ENCODE measurements at places on chromosomes 13 and 19. TPM values are rescaled to one million over a fixed set of nuclear protein-coding genes. Genes with fewer than 3 reads are reported as not detected.

The C1QTNF9B gene
- total RNA-seq = not detected

The ELAVL1 gene
- 107 TPM for total RNA-seq

The CYP2A7 gene
- total RNA-seq = not detected

The ZNF816 gene
- total RNA-seq = 12.2 TPM

The ELSPBP1 gene
- total RNA-seq = not detected

The ABCC4 gene
- total RNA-seq = 14.2 TPM

The ZFP82 gene
- total RNA-seq = 6.6 TPM

The PINLYP gene
- total RNA-seq = 0.96 TPM

- DNase-seq = peak; percentile 36
Observed at GRCh38 chr13:66585669-66586203, 644.4 kb downstream of the PCDH9 start.

DNA sequence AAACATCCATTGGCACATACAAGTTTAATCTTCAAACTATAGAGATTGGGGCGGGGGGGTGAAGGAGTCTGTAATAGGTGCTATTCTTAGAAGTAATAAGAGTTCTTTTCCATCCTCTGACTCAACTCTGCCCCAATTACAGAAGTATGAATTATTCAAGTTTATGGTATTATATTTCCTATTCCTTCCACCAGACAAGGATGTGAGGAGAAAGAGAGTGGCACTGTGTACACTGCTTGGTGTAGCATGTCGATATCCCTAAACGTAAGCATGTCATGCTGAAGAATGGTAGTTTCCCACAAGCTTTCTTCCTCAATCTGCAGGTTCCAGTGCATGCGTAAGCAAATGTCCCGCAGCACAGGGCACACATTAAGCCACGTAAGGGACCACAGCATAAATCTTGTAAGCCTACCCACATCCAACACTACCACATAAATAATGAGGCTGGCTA is 14.1 kb downstream of the BRD4 start:
- no peak for DNase-seq

DNA sequence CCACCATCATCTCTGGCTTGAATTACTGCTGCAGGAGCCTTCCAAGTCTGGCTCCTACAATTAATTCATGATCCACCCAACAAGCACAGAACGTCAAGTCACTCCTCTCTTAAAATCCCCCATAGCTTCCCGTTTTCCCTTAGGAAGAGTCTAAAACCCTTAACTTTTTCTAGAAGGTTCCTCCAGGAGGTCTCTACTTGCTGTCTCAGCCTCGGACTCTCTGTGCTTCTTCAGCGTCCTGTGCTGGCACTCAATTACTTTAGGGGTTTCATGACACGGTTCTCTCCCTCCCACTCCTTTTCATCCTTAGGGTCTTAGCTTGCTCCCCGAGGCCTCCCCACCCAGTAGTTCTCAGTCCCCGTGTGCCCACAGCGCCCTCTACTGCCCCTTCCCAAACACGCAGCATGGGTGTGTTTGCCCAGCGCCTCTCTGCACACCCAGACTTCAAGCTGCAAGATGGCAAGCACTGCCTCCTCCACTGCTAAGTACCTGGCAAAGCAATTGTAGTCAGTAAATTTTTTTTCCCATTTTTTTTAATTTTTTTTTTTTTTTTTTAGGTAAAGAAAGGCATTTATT is 25.8 kb upstream of the MAP3K10 start:
- no peak for DNase-seq

DNA sequence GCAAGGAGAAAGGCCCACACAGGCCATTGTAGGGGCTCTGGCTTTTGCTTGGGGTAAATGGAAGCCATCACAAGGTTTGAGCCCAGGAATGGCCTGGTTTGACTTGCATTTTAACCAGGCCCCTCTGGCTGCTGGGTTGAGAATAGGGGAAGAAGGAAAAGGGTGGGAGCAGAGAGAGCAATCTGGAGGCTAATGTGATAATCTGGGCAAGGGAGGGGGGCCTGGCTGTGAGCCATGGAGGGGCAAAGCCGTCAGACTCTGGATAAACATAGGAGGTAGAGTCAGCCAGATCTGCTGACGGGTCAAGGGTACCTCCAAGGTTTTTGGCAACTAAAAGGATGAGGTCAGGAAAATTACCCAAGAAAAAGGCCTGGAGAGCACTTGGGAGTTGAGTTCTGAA is 41.6 kb downstream of the RFX2 start:
- no peak for DNase-seq

GRCh38 chr13:110380359-110381028 is 73.4 kb downstream of the COL4A2 start:
- DNase-seq = peak; percentile 95

GRCh38 chr13:113159701-113160100 is 1.3 kb downstream of the PROZ start:
- DNase-seq = no peak

DNA sequence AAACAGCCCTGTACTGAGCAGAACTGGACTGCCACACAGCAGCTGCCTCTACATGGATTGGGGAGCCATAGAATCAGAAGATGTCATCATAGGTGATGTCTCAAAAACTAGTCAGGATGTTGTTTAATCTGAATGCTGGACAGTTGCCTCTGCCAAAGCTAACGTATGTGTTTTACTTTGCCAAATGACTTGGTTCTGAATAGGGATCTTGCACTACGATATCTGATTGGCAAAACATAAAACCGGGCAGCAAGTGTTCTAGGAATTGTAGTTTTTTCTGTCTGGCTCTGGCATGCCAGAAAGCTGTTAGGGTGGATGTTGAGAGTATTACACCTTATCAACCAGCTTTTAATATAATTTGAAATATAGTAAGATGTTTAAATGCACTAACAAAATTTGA is 645.9 kb downstream of the GPC5 start:
- DNase-seq = no peak

- no peak for DNase-seq
Observed at GRCh38 chr19:4175669-4175931, 6.8 kb downstream of the SIRT6 start.

GRCh38 chr13:98877466-98877865 is 100.4 kb downstream of the DOCK9 start:
- DNase-seq = no peak
